ENCODE measurements at places on chromosomes 5 and 9. TPM values are rescaled to one million over a fixed set of nuclear protein-coding genes. Genes with fewer than 3 reads are reported as not detected.

The STKLD1 gene
- 0.20 TPM for total RNA-seq

- peak; percentile 52 for DNase-seq
Observed at GRCh38 chr9:2622461-2623287, 1.1 kb downstream of the VLDLR start.

The LCN12 gene
- 0.68 TPM for total RNA-seq

- DNase-seq: no peak
Observed at GRCh38 chr5:136529081-136529480, 163.7 kb upstream of the TRPC7 start.

- no peak for DNase-seq
Observed at GRCh38 chr9:109751253-109751652, 28.7 kb upstream of the PALM2AKAP2 start.

GRCh38 chr9:70390933-70391341 lies 23.5 kb downstream of the KLF9 start:
- no peak for DNase-seq

The TSPAN17 gene
- 39.2 TPM for total RNA-seq

DNA sequence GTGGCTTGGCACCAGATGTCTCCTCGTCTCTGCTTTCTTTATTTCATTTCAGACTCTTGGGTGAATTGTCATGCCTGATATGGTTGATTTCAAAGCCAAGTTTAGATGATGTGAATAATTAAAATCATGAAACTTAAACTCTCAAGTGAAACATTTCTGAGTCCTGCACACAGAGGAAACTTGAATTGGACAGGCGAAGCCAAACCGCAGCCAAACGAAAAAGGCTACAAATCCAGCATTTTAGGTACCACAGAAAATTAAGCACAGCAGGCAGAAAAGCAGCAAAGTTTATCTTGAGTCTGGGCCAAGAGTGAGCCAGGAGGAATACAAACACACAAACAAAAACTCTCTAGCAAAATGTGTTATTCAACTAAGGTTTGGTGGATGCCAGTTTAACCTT lies 659.8 kb upstream of the KLF4 start:
- no peak for DNase-seq

- no peak for DNase-seq
Observed at GRCh38 chr9:130972957-130973685, 34.1 kb upstream of the FIBCD1 start.

DNA sequence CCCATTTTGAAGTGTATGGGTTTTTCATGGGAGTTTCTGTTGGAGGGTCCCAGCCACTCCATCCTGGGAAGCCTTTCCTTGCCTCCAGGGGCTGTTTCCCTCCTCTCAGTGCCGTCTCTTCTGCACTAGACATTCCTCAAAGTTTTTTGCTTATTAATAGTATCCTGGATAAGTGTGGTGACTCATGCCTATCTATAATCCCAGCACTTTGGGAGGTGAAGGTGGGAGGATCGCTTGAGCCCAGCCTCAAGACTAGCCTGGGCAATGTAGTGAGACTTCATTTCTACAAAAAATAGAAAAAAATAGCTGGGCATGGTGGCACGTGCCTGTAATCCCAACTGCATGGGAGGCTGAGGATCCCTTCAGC lies 43.1 kb downstream of the RALGPS1 start:
- no peak for DNase-seq

DNA sequence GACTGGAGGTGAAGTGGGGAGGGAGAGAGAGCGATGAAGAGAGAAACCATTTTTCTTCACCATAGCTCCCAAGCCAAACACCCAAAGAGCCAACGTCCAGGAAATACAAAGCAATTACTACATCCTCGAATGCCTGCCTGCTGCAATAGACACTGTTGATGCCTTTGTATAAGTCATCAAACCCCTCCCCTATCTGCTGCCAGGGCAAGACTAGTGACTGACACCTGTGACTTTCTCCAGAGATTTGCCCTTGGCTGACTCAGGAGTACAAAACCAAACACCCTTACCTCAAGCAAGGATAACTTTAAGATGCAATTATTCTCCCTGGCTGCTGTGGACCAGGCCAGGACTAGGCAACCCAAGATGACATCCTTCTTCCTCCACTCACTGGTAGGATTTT lies 81.8 kb upstream of the RASA1 start:
- DNase-seq: no peak

GRCh38 chr9:37028420-37029031 lies 5.5 kb downstream of the PAX5 start:
- no peak for DNase-seq

The LCN6 gene
- not detected for total RNA-seq

GRCh38 chr5:56307714-56308333 lies 74.7 kb upstream of the ANKRD55 start:
- DNase-seq: no peak

DNA sequence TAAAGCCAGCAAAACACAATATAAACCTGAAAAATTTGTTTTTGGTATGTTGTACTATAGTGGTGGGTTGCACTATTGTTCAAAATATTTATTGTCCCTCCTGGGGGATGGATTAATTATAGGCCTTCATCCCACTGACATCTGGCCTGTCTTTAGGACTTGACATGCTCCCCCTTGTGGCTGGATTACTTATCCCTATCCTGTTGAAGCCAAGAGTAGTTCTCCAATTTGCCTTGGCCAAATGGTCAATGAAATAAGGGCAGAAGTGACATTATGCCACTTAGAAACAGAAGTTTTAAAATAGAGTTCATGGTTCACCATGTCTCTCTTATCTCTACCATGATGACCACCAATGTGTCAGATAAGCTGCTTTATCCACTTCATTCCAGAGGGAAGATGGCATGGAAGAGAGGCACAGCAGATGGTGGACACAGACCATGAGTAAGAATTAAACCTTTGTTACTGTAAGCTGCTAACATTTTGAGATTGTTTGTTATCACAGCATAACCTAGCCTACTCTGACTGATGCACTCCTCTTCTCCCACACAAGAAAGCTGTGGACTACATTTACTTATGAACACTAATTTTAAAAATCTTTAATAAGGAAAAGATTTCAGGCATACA lies 29.2 kb upstream of the ARHGEF28 start:
- DNase-seq: no peak

GRCh38 chr9:134835448-134835847 lies 45.2 kb upstream of the FCN2 start:
- DNase-seq: no peak

The CLIC3 gene
- total RNA-seq: 3.8 TPM

GRCh38 chr9:91119142-91119541 lies 242.6 kb downstream of the AUH start:
- DNase-seq: no peak

GRCh38 chr5:78699552-78700153 lies 51.1 kb upstream of the LHFPL2 start:
- no peak for DNase-seq

The GNE gene
- 17.3 TPM for total RNA-seq

The ANKRD31 gene
- total RNA-seq: 0.28 TPM

- DNase-seq: no peak
Observed at GRCh38 chr5:178206166-178207101, 2.1 kb downstream of the HNRNPAB start.

- DNase-seq: no peak
Observed at GRCh38 chr5:133993185-133993936, 11.4 kb downstream of the VDAC1 start.

DNA sequence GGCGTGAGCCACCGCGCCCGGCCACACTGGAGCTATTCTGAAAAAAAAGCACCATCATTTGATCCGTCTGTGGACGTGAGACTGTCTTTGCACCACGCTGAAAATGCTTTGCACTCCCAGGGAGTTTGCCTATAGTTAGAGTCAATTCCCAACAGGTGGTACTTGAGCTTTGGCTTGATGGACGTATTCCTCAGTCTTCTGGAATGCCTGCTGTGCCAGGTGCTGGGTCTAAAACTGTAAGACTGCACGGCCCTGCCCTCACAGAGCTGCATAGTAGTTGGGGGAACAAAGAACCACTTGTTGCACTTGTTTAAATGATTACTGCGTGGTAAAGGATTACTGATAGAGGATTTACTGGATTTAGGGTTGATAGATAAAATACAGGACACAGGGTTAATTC lies 3.4 kb upstream of the CCNO start:
- DNase-seq: no peak

The RGS7BP gene
- total RNA-seq: not detected

GRCh38 chr9:120284821-120285220 lies 295.1 kb downstream of the CDK5RAP2 start:
- no peak for DNase-seq

DNA sequence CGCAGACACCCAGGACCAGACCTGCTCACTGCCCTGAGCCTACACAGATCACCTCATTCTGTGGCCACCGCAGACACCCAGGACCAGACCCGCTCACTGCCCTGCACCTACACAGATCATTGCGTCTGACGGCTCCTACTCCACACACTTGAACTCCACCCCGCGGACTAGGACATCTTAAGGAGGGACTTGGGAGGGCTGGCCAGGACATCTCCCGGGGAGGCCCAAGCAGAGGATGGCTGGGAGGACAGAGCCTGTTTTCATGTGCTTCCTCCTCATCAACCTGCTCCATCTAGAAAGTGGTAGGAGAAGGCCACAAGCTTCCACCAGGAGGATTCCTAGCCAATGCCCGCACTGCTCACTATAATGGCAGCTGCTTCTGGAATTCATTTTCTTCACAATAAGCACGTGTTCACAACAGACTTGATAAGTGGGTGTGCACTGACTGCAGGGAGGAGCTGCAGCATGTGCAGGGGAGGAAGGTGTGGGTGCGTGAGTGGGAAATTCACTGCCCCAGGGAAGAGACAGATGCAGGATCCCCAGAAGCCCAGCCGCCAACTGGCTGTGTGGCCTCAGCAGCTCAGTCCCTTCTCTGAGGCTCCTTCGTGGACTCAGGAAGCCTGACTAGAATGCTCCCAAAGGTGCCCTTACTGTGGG lies 64.8 kb downstream of the AK8 start:
- no peak for DNase-seq

- no peak for DNase-seq
Observed at GRCh38 chr5:59067956-59068656, 485.2 kb downstream of the RAB3C start.

All from activated CD8-positive, alpha-beta memory T cell treated with anti-CD3 and anti-CD28 coated beads, Interleukin-2, amount 10 ng/mL, durations not matched to agents 7 days and 5 days (primary cell).